ENCODE measurements at places on chromosomes 1 and 21.

GRCh38 chr1:84170171-84170570 lies 26.1 kb downstream of the PRKACB start:
- no peak for DNase-seq

- no peak for DNase-seq
Measured at GRCh38 chr1:100268202-100268601, 2.2 kb downstream of the RTCA start.

DNA sequence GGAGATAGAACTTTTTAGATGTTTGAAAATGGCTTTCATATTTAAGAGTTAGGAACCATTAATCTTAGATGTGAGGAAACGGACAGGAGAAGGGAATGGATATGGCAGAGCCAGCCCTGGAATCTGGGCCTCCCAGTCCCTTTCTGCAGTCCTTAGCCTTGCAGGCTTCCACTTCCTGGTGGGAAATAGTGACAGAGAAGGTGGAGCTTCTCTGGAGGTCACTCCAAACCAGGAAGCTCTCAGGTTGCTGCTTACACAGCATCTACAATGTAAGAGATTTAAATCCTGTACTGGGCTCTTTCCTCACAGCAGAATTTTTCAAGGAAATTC lies 2.5 kb downstream of the S100A11 start:
- DNase-seq: no peak

DNA sequence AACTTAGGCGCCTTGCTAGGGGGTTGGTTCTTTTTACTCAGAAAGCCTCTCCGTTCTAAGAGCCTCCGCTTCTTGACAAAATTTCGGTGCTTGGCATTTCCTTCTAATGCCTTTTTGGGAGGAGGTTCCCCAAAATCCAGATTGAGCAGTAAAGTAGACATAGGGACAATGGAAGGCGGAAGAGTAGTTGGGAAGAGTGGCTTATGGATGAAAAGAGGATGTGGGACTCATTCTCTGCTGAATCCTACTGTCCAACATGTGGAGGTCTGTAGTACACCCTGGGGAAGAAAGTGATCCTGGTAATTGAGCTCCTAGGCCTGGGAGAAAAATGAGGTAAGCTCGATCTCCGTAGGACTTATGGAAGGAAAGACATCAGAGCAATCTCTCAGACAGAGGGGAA lies 777 bp upstream of the METTL25B start:
- DNase-seq: no peak

DNA sequence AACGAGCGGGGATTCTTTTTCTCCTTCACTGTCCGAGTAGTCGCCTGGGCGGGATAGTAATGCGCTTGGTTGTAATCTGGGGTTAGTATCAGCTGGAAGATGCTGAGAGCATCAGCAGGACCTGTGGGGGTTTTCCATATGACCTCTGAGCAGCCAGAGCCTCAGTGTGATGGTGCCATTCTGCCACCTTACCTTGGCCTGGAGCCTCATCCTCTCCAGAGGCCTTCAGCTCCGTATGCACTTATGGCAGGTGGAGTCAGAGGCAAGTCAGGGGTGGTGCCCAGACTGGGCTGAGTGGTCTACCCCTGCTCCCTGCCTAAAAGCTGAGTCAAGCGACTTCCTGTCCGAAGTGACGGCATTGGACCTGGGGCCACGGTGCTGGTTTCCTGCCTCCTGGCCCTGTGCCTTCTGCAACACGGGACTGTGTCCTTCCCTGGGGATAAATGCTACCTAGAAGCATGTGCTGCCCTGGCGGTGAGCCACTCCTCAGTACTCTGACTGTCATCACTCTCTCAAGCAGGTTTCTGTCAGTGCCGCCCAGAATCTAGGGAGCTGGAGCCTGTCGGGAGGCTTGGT lies 24.7 kb downstream of the TENT5C start:
- DNase-seq: no peak

DNA sequence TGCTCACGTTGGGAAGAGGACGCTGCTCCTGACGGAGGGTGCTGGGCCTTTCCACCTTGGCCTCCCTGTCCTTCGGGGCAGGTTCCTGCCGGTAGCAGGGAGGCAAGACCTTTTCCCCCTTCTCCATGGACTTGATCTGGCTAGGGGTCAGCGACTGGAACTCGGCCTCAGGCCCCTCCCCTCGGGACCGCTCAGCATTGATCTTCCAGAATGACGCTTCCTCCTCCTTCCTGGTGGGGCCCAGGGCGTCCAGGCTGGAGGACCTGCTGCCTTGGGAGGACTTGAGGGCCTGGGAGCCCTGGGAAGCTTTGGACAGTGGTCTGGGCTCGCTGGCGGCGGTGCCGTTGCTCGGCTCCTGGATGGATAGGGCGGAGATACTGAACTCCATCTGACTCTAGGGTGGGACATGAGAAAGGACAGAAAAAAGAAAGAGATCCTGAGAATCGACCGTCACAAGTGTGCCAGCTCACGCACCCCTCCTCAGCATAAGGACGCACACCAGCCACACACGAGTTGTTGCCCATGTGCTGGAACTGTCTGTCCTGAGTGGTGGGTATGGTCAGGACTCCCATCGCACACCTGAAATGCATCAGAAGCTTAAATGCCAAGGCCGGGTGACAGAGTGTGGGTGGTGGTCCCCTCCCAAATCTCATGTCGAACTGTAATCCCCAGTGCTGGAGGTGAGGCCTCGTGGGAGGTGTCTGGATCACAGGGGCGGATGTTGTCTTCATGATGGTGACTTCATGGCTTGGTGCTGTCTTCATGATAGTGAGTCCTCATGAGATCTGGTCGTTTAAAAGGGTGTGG lies 24.6 kb downstream of the C1orf198 start:
- DNase-seq: no peak

DNA sequence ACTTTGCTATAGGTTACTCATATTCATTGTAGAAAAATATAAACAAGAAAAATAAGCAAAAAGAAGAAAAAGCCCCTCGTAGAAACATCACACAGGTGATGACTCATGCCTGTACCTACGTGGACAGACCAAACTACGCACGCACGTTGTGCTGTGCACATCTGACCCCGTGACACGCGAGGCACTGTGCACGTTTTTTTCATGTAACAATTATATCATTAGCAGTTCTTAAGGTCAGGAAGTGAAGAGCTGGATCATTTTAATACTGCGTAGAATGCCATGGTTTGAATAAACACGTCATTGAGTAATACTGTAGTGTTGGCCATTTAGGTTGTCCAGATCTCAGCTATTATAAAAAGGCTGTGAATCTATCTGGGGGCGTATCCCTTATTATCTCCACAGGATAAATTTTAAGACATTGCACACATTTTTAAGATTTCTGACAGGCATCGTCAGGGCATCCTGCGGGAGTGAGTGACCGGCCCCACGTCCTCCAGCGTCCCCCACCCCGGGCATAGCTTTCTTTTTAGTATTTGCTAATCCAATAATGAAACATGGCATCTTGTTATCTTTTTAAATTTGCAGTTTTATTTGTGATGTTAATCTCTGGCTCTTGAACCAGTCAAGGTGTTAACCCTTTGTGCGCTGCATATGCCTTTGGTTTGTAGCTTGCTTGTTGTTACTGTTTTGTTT lies 23.4 kb upstream of the ADARB1 start:
- DNase-seq: peak; percentile 92

GRCh38 chr1:67137307-67137753 lies 2.6 kb upstream of the C1orf141 start:
- DNase-seq: no peak

DNA sequence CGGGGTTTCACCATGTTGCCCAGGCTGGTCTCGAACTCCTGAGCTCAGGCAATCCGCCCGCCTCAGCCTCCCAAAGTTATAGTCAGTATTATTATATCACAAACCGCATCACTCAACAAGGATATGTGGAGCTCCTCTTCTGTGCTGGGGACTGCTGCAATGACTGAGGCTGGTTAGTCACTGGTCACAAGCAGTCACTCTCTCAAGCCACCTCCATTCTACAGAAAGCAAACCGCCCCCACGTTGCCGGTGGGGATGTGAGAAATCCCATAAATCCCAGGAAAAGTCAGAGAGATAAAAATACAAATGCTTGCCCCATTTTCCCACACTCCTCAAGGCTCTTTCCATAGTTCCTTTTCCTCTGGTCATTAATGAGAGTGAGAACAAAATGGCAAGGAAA lies 155.7 kb downstream of the ADSS2 start:
- DNase-seq: no peak

DNA sequence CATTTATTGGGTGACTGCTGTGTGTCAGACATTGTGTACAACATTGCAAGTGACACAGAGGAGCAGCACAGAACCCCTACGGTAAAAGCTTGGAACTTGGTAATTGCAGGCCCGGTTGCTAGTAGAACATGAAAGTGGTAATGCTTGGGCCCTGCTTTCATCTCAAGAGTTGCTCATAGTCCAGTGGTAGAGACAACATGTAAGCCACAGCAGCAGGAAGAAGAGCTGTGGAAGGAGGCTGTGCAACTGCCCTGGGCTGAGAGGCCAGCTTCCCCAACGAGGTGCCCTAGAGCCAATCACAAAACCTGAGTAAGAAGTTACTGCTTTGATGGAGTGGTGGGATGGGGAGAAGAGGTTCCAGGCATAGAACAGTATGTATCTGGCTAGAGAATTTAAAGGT lies 18.4 kb downstream of the CNIH4 start:
- DNase-seq: no peak

- DNase-seq: no peak
Measured at GRCh38 chr1:155522069-155522468, 40.5 kb downstream of the ASH1L start.

GRCh38 chr21:43851593-43851992 lies 13.4 kb upstream of the AGPAT3 start:
- no peak for DNase-seq

- DNase-seq: peak; percentile 54
Measured at GRCh38 chr1:43912607-43913006, 21.0 kb upstream of the ARTN start.

DNA sequence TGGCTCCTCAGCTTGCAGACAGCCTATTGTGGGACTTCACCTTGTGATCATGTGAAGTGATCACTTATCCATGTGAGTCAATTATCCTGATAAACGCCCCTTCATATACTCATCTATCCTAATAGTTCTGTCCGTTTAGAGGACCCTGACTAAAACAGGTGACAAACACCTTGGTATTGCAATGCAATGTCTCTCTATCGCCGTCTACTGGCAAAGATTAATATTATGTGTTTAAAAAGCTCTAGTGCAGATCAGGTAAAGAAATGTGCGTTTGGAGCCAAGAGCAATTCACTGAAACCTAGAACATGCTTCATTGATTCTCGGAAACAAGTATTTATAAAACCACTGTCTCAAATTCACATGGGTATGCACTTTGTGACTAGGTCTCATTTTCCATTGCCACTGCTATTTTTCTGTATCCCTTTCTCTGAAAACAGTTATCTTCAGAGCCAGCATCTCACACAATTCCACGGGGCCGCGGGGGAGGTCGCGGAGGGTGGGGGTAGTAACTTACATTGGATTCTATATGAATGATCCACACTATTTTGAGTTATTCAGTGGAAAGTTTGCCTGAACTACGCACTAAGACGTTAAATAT lies 554.6 kb upstream of the NCAM2 start:
- no peak for DNase-seq

- no peak for DNase-seq
Measured at GRCh38 chr1:80023358-80023757, 1016.8 kb upstream of the ADGRL4 start.

- no peak for DNase-seq
Measured at GRCh38 chr1:182348961-182349747, 42.4 kb downstream of the GLUL start.

DNA sequence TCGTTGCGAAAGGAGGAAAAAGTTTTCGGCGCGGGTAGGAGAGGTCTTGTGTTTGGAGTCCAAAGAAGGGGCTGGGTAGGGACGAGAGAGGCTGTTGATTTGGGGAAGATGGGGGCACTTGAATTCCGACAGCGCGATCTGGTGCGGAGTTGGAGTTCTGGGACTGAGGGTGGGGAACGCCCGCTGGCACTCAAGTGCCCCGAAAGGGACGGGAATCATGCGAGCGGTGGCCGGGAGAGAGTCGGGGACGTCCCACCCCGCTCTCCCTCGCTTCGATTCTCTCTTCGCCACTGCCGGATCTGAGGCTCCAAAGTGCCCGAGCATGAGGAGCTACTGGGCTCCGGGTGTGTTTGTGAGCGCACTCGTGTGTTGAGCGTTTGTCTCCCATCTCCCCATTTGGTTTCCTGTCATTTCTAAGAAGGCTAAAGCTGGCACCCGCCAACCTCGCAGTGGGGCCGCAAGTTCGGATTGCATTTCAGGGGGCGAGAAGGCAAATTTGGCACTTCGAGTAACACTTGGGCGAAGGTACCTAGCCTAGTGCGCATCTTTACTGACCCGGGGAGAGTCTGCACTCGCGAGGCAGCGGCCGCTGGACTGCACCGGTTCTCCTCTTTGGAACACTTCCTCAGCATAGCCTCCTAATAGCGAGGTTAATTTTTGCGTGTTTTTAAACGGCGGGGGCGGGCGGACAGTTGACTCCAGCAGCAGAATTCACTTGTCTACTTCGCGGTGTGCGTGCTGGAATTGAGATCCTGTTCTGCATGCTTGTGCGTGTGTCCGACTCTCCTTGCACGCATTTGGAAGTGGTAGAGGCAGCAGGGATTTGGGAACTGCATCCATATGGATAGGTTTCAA lies 1.2 kb downstream of the CHRM3 start:
- no peak for DNase-seq

DNA sequence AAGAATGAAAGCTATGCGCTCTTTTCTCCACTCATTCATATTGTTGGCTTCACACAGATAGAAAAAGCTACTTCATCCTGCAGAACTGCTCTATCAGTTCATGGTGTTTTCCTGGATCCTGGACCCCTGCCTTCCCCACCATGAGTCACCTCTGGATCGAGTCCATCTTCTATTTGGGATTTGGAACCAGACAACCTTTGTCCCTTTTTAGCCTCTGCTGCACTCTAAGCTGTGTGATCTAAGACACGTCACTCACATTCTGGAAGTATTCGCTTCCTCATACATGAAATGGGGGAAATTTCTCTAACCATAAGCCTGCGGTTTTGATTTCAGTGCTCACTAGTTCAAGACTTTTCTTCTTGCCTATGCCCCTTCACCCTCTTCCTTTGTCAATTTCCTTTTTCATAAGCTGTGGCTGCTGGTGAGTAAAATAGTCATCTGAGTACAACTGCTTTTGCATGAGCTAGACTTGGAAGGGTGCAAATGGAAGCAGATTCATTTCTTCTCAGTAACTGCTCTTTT lies 14.1 kb upstream of the DEGS1 start:
- DNase-seq: no peak

DNA sequence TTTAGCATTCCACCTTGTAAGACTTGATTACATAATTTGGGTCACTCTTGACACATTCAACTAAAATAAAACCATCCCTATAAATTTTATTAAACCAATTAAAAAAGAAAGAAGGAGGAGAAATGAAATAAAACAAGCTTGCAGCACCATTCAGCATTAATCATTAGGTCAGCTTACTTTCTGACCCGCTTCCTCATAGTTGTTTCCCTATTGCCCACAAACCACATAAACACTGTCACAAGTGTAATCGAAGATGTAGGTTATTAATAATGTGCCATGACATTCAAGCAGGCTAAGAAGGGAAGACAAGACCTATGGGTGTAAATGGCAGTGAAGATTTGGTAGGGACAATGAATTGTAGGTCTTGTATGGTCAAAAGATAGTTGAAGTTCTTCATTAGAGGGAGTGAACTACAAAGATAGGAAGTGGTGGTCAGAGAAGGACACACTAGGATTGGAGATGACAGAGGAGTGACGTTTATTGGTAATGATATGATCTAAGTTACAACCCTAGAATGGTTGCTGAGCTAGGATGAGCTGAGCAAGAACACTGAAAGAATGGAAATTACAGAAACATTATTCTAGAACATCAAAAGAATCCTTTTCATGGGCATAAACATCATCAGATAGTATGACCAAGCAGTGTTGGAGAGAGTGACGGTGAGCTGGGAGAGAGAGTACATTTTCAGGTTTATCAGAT lies 231.5 kb downstream of the KCNT2 start:
- DNase-seq: no peak

- no peak for DNase-seq
Measured at GRCh38 chr1:85019994-85020393, 23.1 kb upstream of the MCOLN2 start.

Measured in AG04450 (cell line).